ENCODE measurements at places on chromosomes 2 and 18.

- no peak for DNase-seq
These were observed 281.0 kb upstream of the SOX11 start for GRCh38 chr2:5410991-5411700.

- DNase-seq: no peak
These were observed 48.8 kb downstream of the EIF5B start for GRCh38 chr2:99386011-99386410.

GRCh38 chr2:223214394-223215253, 162.6 kb downstream of the KCNE4 start:
- no peak for DNase-seq

DNA sequence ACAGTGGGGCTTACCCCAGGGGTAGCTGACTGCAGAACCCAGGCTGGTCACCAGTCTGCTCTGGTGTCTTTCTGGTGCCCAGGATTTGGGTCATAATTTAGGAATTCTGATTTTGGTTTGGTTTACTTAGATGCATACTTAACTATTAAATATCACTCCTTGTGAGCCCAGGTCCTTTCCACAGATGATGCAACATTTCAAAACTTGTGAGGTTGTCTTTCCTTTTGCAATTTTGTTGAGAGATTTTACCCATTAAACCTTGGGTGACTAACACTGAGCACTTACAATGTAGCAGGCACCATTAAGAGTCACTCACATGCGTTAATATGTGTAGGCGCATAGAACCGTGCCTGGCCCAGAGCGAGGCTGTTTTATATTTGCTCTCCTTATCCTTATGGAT, 61.8 kb upstream of the RPL31 start:
- no peak for DNase-seq

DNA sequence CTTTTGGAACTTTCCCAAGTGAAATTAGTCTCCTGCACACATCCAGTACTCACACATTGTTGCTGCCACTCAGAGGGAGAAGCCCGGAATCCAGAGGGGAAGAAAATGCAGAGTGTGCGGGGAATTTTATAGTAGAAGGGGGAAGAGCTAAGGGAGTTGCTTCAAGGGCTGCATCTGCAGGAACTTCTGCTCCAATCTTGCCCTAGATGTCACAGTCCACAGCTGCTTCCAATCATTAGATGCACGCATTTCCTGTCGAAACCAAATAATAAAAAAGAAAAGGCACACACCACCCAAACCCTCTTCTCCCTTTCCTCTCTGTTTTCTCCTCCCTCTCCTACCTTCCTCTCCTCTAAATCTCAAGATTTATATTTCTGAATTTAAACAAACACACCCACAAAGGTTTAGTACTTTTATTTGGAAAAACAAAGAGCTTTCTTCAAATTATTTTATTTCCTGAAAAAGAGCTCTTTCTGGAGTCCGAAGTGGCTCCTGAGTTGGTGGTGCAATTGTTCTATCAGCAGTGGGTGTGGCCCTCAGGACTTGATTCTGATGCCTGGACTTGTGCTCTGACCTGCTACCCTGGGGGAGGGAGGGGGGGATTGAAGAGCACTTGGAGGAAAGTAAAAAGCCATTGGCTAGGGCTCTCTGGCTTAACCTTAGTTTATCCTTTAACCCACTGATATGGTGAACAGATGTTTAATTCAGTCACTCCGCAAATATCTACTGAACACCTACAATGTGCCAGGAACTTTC, 72.0 kb downstream of the KCNE4 start:
- DNase-seq: no peak

- no peak for DNase-seq
These were observed 113.4 kb upstream of the GLI2 start for GRCh38 chr2:120622159-120622869.

DNA sequence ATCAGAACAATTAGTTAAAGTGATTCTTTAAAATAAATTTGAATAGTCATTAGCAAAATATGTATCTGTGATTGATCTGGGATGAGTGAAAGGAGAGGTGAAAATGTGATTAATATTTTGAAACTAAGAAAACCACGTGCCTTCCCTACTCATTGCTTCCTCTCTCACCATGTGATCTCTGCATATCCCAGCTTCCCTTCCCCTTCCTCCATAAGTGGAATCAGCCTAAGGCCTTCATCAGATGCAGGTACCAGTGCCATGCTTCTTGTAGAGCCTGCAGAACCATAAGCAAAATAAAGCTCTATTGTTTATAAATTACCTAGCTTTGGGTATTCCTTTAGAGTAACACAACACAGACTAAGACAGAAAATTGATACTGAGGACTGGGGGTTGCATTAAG, 11.2 kb upstream of the STAT1 start:
- DNase-seq: no peak
